Stimulated activated CD4-positive, alpha-beta T cell treated with anti-CD3 and anti-CD28 coated beads, Interleukin-1b, Interleukin-23, amount 100 ng/mL, for 1 hour (primary cell): ENCODE measurements at places on chromosomes 2 and 18.

DNA sequence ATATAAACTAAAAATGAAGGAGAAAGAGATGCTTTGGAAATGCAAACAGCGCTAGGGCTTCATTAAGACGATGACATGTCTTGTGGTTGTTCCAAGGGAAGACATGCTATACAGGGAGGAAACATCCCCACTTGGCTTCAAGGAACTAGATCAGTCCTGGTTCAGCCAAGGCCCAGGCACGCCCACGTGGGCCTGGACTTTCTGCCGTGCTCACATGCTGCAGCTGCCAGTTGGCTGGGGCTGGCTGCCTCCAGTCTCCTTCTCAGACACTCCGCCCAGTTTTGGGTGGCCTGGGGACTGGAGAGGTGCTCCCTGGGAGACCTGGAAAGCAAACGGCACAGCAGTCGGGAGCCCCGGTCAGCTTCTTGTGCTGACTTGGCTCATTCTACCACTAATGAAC is 109.6 kb downstream of the GLI2 start:
- DNase-seq, result no peak

- no peak for DNase-seq
Measured at GRCh38 chr18:21448299-21448698, 152.2 kb downstream of the ESCO1 start.

DNA sequence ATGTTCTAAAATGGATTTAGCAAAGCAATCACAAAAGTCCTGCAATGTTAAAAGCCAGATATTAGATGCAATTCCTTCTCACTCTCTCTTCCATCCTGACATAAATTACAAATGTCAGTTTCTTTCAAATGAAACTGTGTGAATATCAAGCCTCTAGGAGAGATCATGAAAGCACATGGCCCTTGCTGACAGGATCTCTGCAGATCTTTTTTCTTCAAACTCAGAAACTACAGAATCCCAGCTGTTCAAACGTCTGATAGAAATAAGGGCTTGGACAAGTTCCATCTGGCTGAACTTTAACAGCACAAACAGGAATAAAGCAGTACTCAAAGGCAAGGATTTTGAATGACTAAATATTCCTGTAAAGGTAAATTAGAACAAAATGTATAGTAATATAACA is 47.6 kb downstream of the PDE1A start:
- no peak for DNase-seq

- DNase-seq, result no peak
Measured at GRCh38 chr18:24657444-24657842, 197.0 kb downstream of the HRH4 start.

DNA sequence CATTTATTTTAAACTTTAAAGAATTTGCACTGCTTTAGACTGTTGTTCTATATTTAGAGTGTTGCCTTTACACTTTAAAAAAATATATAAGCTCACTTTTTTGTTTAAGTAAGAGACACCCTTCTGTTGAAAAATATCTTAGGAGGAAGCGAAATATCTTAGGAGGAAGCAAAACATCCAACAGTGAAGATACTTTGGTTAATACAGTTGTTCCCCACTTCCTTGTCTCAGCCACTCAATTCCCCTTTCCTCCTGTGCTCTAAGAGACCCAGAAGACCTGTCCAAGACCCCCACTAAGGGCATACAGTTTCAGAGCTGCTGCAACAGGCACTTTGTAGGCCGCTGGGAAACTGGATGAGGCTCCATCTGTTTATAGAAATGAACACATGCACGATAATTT is 5.7 kb downstream of the SERPINB8 start:
- no peak for DNase-seq

GRCh38 chr2:222670191-222671038 is 1.0 kb upstream of the MOGAT1 start:
- no peak for DNase-seq
